ENCODE measurements at places on chromosomes 4 and X.
A peak's percentile ranks its signal among the peaks of the same experiment; 100 is the strongest.

- DNase-seq: no peak
Measured at GRCh38 chrX:48685416-48685815, 1.8 kb downstream of the WAS start.

GRCh38 chr4:76199664-76200211, 13.9 kb downstream of the SCARB2 start:
- DNase-seq: no peak

DNA sequence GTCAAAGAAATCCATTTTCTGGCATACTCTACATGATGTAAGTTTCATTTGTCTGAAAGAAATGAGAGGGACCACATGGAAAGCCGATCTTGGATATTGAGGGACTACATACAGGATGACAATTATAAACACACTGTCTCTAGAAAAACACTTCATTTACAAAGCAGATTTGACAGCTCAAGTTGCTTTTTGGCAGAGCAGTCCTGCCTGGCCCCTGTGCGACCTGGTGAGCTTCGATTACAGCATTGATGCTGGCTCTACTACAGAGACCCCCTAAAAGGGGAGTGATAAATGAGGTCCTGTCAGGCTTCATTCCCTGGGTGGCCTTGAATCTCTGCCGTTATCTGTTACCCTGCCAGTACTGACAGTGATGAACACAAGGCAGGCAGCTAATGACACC, 215.2 kb upstream of the NOCT start:
- no peak for DNase-seq

DNA sequence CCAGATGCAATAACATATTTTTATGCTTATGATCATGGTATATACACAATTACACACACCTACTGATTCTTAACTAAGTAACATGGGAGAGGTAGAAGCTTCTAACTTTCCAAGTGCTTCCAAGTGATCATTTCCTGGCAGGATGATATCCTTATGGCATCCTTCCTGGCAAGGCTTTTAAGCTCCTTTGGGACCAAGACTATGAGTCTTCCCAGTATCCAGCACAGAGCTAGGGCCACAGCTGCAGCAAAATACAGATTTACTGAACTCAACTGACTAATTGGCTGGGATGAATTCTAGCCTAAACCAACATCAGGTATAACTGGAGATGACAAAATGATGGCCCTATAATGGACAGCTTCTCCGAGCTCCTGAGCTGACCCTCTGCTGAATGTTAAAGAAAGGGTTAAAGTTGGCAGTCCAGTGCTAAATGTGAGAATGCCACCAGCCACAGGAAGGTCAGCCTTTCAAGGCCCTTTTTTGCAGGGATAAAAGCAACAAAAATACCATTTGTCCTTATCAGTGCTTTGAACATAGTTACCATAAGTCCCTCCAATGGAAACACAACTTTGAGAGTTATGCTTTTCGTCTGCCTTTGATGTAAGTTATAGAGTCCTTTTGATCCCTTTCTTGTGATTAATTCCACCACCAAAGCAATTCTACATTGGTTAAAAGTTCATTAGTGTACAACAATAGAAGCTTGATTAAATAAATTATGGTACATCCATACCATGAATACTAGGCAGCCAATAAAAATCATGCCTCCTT, 73.4 kb downstream of the MGST2 start:
- DNase-seq: peak; percentile 38

Measured in AG10803 (cell line).